Sciatic nerve (tissue), 2 donors: ENCODE measurements at places on chromosomes 13 and 19.

- peak; percentile 99 for DNase-seq
These were observed 3.0 kb upstream of the ZFP36 start for GRCh38 chr19:39403331-39404312.

DNA sequence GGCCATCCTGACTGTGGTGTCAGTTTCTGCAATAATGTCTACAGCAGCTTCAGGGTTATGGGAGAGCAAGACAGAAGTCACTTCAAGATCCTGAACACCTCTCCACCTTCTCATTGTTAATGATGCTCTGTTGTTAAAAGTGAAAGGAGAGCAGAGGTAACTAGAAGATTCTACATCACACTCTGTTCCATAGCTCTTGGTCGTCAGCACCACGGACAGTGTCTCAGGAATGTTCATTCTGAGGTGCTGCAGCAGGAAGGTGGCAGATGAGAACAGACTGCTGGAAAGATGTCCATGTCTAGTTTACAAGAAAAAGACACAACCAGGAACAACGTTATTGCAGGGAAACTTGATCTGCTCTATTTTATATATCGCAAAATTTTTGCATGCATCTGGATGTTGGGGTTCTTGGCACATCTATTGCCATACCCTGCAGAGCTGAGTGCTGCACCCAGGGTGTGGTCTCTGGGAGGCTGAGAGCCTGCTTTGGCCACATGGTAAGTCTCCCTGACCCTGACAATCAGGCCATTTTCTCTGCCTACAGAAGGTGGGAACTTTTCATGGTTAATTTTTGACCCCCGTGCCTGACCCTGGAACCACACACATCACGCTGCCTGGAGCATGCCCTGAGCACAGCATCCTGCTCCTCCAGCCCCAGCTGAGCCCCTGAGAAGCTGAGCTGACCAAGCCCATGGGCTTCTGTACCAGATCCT lies 12.7 kb downstream of the CEACAM21 start:
- DNase-seq, result no peak

- no peak for DNase-seq
These were observed 98.8 kb downstream of the EPSTI1 start for GRCh38 chr13:42893214-42893671.

GRCh38 chr19:11067356-11068113 lies 21.7 kb upstream of the LDLR start:
- DNase-seq, result no peak

GRCh38 chr13:32821149-32821688 lies 195.0 kb upstream of the KL start:
- DNase-seq, result no peak

- DNase-seq, result no peak
These were observed 22.7 kb upstream of the TMEM255B start for GRCh38 chr13:113736258-113736731.

- DNase-seq, result no peak
These were observed 6.7 kb upstream of the ONECUT3 start for GRCh38 chr19:1746401-1747284.

- no peak for DNase-seq
These were observed 10.1 kb downstream of the RGCC start for GRCh38 chr13:41467425-41467945.

GRCh38 chr13:79898996-79899395 lies 418.0 kb downstream of the NDFIP2 start:
- DNase-seq, result no peak

GRCh38 chr19:4233282-4233853 lies 4.0 kb downstream of the EBI3 start:
- DNase-seq, result peak; percentile 72

GRCh38 chr13:60838581-60838980 lies 441.6 kb downstream of the TDRD3 start:
- no peak for DNase-seq

DNA sequence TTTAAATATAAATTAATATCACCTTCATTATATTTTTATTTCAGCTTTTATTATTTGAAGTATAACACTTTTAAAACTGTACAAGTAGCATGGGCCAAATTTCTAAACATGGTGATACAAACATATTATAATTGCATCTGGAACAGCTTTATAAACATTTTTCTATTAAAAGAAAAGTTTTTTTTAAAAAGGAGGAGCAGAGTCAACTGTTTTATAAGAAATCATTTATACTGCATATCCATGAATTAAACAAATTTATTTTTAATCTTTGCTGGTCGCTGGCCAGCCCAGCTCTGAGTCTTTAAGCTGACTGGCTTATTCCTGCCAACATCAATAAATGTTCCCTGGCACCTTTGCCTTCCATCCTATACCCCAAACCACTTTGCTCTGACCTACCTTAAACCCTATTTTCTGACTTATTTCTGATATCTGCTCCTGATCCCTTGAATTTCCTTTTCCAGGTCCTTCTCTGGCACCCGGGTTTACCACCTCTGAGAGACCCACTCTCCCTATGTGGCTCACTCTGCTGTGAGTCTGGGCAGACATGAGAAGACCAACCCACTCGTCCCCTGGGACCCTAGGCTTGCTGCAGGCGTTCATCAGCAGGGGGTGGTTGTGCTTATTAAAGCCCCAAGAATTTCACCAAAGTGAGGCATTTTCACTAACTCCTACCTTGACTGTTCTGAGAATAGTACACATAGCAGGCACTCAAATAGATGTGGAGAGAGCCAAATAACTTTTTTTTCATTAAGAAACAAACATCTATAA lies 220.3 kb downstream of the KLF12 start:
- DNase-seq, result no peak

DNA sequence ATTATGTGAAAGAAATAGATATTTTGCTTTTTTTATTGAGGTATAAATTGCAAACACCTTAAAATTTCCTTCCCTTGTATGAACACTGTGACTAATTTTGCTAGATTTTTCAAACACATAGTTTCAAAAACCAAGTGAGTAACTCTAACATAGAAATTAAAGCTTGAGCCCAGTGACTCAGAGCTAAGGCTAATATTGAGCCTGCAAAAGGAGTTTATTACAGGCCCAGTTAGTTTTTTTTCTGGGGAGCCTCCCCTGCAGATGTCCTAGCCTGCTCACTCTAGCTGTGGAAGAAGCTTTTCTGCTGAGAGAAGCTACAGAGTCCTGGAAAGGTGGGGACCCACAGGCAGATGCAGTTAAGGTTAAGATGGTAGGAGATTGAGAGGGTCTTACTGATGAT lies 3.4 kb downstream of the ZNF430 start:
- no peak for DNase-seq

GRCh38 chr19:28307487-28307886 lies 905.5 kb downstream of the UQCRFS1 start:
- DNase-seq, result no peak

DNA sequence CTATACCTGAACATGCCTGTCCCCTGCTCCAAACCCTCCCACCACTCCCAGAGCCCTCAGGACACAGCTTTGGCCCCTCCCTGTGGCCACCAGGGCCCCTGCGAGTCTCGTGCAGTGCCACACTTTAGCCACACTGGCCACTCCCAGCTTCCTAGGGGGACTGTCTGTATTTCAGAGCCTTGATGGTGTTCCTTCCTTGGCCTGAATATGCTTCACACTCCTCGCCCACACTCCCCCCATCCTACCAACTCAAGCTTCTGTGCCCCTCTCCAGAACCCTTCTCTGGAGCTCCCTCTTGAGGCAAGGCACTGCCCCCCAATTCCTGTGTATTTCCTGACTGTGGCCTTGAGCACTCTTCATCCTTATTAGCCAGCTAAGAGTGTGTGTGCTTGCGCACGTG lies 80.2 kb downstream of the DPF1 start:
- DNase-seq, result no peak

GRCh38 chr19:6718741-6719539 lies 1.5 kb downstream of the C3 start:
- no peak for DNase-seq

GRCh38 chr13:72931311-72931710 lies 127.5 kb upstream of the KLF5 start:
- no peak for DNase-seq

DNA sequence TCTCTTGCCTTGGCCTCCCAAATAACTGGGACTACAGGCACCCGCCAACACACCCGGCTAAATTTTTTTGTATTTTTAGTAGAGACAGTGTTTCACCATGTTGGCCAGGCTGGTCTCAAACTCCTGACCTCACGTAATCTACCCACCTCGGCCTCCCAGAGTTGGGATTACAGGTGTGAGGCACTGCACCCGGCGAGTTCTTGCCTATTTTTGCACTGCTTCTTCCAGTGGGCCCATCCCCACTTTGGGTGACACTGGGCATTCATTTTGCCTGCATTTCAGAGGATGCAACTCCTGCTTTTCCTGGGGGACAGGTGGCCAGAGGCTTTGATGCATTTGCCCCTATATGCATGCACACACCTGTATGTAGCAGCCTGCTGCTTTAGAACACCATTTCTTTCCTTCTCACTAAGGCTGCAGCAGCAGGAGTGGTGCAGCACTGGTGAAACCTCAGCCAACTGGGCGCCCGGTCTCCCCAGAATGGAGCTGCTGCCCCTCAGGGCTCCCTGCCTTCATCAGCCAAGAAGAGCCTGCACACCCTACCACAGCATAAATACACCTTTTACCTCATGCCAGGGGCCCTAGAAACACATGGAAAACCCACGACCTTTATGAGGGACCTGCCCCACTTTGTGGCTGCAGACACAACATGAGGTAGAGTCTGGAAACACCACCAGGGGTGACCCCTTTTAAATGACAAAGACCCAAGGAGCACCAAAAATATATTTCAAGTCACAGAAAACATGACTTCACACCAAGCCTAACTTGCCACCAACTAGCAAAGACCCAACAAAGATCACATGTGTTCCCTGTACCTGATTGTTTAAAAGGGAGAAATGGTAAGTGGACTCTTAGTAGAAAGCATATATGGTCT lies 36.8 kb upstream of the POP4 start:
- DNase-seq, result no peak

- no peak for DNase-seq
These were observed at the start of gene MYO16 for GRCh38 chr13:108629181-108629752. TSS of gene MYO16 (plus strand) at chr13:108629611. CDS start at chr13:108629845, 234 bp downstream.

DNA sequence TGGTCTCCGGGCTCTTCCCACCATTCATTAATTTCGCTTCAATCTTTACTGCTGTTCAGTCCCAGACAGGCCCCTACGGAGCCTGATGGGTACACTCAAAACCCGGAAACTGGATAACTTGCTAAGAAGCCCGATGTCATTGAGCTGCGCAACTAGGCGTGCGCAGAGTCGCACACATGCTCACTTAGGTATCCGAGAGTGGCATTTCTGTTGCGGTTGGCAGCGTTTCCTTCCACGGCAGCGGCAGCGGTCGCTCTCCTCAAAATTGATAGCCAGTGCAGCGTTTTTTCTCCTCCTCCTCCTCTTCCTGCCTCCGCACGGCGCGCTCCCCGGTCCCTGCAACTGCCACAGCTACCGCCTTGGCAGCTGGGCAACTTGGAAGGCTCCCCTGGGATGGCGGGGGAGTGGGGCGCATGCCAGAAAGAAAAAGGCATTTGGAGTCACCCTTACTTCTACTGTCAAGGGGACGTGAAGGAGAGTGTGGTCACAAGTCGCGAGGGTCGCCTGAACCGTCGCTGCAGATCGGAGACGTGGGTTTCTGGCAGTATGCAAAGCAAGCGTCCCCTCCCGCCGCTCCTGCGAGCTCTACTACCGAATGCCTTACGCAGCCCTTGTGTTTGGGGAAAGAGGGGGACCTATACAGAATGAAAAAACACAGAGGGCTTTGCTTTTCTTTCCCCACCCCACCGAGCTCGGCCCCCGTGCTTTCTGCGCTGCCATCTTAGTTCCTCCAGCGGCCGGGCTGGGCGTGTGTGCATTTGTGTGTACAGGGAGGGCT lies 2.4 kb upstream of the MYCBP2 start:
- peak; percentile 89 for DNase-seq

DNA sequence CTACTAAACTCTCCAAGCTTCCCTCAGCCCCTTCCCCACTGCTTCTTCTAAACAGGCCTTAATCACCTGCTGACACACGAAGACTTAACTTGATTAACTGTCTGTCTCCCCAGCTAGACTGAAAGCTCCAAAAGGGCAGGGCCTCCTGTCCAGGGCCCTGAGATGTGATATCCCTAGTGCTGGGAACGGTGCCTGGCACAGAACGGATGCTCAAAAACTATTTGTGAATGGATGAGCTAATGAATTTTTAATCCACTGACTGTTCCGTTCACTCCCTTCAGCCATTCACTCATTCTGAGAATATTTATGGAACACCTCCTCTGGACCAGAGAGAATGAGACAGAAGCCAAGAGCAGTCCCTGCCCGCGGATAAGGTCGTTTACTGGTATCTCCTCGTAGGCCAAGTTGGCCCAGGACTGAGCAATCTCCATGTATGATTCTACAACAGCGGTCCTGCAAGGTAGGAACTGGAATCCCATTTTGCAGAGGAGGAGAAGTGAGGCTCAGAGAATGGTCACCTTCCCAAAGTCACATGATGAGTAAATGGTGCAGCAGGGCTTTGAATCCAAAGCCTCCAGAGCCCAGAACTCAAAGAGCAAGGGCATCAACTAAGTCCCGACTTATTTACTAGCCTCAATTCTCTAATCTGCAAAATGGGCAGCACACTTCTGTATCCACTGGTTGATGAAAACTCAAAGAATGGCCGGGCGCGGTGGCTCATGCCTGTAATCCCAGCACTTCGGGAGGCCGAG lies 3.4 kb downstream of the DMWD start:
- no peak for DNase-seq

GRCh38 chr19:5571777-5572176 lies 4.0 kb upstream of the TINCR start:
- DNase-seq, result no peak

GRCh38 chr13:39815345-39816111 lies 160.1 kb downstream of the COG6 start:
- no peak for DNase-seq

- DNase-seq, result peak; percentile 80
These were observed 92.6 kb downstream of the SIPA1L3 start for GRCh38 chr19:37999309-38000213.

DNA sequence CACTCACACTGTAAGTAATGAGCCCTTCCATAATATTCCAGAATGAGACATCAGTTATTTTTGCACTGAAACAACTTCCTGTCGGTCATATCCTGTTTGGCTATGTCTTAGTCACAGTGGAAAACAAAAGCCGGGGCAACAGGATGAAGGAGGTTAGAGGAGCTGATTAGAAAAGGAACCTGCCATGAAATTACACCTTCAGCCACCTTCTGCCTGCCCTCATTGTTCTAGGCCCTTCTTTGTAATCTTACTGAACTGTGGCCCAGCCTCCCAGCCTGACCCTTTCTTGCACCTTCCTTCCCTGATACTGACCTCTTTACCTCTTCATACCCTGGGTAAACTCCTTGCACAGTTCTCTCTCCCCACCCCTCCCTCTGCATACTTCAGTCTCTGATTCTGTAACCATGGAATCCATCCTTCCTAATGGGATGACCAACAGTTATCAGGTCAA lies 67.3 kb downstream of the DOCK9 start:
- no peak for DNase-seq

- no peak for DNase-seq
These were observed 15.4 kb upstream of the TMEM255B start for GRCh38 chr13:113743366-113744195.

DNA sequence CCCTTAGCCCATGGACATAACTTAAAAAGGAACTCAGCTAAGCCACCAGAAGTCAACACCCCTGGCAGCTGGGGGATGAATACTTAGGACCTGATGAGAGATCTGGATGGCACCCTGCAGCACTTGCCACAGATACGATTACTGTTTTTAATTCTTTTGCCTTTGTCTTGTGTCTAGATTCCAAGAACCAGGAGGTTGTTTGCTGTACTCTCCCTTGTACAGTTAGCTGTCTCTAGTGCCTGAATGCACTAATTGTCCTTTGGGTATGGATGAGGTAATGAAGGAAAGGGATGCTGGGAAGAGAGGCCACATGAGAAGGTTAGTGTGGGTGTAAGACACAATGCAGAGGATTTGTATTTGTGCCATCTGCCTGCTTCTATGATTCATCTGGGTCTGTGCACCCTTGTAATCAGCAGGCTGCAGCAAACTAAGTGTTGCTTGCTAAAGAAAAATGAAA lies 385.8 kb downstream of the KCNRG start:
- DNase-seq, result no peak

- no peak for DNase-seq
These were observed 68.4 kb downstream of the SPATA13 start for GRCh38 chr13:24228852-24229458.
